Heart left ventricle (tissue), 16 donors: ENCODE measurements at places on chromosomes 5 and 9.

DNA sequence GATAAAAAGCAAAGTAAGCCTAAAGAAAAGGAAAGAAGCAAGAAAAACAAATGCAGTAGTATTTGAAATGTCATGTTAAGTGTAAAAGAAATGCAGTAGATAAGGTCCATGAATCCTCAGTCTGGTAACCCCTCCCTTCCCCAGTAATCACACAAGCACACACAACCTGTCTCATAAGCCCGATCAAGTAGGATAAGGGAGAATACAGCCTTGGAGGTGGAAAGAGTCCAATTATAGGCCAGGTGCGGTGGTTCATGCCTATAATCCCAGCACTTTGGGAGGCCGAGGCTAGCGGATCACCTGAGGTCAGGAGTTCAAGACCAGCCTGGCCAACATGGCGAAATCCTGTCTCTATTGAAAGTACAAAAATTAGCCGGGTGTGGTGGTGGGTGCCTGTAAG lies 117.9 kb downstream of the GADD45G start:
- no peak for DNase-seq

DNA sequence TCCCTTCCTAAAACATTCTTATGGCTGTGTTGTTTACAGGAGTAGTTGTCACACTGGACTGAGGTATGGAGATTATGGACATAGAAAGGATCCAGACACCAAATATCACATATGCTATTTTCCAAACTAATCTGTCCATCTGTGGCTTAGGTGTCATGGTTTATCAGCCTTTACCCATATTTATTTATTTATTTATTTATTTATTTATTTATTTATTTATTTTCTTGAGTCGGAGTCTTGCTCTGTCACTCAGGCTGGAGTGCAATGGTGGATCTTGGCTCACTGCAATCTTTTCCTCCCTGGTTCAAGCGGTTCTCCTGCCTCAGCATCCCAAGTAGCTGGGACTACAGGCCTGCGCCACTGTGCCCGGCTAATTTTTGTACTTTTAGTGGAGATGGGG lies 1103.1 kb downstream of the MAT2B start:
- DNase-seq: no peak

- DNase-seq: no peak
Observed at GRCh38 chr5:97148288-97148687, 5.9 kb upstream of the LIX1 start.

- peak; percentile 84 for DNase-seq
Observed at GRCh38 chr5:59042201-59043055, 459.6 kb downstream of the RAB3C start.

GRCh38 chr5:137736496-137736895 lies 607 bp upstream of the KLHL3 start:
- DNase-seq: no peak

DNA sequence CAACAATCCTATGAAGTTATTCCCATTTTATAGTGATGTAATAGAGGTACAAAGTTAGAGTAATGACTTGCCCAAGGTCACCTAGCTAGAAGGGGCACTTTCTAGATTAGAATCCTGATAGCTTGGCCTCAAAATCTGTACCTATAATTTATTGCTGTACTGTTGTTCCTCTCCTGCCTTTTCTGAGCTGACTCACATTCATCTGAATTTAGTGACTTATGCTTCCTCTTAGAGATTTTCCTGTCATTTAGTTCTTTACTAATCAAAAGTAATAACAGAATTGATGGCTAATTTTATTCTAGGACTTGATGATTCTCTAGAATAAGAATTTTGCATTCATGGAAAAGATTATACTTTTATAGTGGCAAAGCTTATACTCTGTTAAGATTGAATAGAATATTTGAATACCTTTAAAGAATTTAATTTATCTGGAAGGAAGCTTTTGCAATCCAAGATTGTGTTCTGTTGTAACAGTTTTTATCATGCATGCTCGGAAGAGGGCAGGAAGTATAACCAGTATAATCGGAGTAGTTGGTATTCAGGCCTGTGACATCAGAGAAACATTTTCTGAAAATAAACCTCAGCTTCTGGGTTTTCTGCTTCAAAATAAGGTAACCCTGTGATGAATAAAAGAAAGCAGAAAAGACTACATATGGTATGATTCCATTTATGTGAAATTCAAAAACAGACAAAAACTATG lies 21.3 kb downstream of the CYSTM1 start:
- no peak for DNase-seq

GRCh38 chr9:135308821-135309762 lies 170.5 kb upstream of the PPP1R26 start:
- DNase-seq: no peak

DNA sequence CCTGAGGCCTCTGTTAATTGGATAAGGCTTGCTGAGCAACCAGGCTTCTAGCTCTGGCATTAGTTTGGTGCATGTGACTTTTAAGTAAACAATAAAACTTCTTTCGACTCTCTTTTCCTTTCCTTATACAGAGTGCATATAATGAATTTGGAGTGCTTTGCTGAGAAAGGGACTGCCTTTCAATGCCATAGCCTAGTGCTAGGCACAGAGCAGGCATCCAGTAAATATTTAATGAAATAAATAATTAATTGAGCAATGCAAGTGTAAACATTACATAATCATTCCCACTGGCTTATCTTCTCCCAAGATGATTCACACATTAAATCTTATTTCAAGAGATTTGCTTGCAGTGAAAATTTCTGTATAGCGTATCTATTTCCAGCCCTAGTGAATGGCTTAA lies 74.1 kb downstream of the NMUR2 start:
- no peak for DNase-seq

DNA sequence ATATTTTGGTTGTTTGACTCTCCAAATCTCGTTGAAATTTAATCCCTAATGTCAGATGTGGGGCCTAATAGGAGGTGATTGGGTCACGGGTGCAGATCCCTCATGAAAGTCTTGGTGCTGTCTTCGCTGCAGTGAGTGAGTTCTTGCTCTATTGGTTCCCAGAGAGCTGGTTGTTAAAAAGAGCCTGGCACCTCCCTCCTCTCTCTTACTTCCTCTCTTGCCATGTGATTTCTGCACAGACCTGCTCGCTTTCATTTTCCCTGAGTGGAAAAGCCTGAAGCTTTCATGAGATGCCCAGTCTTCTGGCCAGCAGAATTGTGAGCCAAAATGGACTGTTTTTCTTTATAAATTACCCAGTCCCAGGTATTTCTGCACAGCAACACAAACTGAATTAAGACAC lies 221.6 kb downstream of the MAT2B start:
- no peak for DNase-seq

- DNase-seq: no peak
Observed at GRCh38 chr5:141586246-141586645, 32.6 kb downstream of the DIAPH1 start.

DNA sequence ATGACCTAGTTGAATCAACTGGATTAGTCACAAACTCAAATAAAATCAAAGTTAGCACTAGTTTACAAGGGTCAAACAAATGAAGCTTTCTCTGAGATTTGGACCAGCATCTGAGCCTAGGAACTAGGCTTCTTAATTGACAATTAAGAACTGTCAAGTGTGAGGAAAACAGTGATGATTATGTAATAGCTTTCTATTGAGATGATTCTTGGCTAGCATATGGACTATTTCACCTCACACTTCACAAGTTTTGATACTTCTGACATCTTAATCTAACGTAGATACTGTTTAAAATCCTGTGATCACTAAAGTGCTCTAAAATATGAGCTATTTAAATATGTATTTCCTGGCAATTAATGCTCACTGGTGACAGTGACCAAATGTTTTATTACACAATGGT lies 542.9 kb downstream of the EFNA5 start:
- no peak for DNase-seq

- DNase-seq: no peak
Observed at GRCh38 chr5:120512068-120512467, 48.0 kb downstream of the PRR16 start.

- peak; percentile 79 for DNase-seq
Observed at GRCh38 chr9:27572918-27573633, at the start of gene C9orf72. C9orf72 (minus strand) TSS chr9:27573481; CDS start chr9:27567120, 6,361 bp downstream.

DNA sequence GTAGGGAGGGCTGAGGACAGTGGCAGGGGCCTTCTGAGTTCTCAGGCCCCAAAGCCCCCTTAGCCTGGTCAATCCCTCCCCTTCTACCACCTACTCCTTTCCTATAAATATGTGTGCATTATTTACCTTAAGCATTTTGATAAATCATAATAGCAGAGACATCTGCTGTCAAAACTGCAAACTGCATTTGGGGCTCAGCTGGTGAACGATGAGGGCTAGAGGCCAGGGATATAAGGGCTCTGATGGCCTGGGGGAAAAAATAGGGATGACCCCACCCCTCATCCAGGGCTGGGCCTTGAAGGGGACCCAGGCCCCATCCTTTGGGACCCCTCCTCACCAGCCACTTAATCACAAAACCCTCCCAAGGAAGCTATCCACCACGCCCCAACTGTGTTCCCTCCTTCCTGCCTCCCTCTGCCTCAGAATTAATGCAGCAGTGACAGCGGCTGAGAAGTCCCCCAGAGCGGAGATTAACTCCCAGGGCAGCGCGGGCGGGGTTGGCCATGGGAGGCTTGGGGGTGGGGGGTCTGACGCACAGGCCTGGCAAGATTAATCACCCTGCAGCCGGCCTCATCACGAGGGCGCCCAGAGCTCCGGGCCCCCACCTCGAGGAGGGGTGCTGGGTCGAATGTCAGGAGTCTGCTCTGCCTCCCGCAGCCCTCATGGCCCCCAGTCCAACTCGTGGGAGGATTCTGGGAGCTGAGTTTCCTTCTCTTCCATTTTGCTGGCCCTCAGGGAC lies 42.1 kb downstream of the CXXC5 start:
- DNase-seq: no peak

DNA sequence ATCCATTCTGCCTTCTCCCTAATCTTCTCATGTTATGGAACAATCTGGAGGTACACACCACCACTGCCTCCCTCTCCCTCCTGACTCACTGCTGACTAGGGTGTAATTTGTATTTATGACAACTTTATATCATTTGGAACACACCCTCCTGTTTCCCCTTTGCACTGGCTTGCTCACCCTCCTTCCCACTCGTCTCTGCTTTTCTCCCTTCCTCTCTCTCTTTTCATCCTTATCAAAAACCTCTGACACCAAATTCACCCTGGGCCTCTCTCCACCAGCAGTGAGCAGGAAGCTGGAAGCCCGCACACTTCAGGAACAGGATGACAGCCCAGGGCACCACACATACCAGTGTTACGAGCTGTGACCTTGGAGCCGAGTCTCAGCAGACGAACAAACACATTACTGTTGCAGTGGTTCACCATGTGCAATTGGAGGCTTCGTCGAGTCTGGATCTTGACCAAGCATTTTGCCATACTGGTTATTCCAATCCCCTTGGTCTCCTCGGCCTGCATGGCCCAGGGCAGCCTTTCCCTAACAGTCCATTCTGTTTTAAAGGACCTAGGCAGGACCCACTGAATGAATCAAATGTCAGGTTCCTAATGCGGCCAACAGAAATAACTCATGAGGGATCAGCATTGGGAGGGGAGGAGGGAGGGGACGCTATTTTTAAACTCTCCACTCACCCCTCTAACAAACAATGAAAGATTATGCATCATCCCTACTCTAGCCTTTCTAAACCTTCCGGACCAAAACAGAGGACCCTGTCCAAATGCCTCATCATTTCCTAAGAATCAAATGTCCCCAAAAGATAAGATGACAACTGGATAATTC lies 203.9 kb upstream of the RASEF start:
- DNase-seq: peak; percentile 86

- no peak for DNase-seq
Observed at GRCh38 chr9:133059623-133060022, 2.2 kb upstream of the CEL start.
